Activated CD4-positive, alpha-beta T cell treated with anti-CD3 and anti-CD28 coated beads, Interleukin-2, amount 10 ng/mL, durations not matched to agents 7 days and 5 days (primary cell): ENCODE measurements at places on chromosomes 4 and X.

DNA sequence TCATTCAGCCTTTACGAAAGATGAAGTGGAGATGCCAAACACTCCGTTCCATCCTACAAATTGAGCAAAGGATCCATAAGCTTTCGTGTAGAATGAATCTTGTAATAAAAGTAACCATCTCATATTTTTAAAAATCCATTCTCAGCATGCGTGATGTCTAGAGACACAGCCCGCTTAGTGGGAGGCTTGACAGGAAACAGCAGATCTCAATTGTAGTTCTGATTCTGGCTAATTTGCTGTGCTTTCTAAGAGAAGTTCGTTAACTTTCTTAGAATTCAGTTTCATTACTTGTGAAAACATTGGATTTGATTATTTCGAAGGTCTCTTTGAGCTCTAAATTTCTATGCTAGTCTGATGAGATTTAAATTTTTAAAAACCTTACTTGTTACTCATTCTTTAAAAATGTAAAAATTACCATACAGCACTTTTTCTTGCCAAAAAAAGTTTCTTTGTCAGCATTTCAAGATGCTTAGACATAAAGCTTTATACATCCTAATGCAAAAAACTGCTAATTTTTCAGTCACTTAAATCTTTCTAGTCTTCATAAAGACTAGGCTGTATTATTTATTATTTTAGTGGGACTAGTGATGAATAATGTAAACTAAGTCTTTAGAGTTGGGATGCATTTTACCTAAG is 66.9 kb upstream of the NEIL3 start:
- DNase-seq: no peak
- peak overlapping the region; percentile 52 for H3K27ac ChIP-seq
- no peak overlapping the region for H3K4me3 ChIP-seq
- peaks cover 10% of the 10 kb centered on the region for H3K4me1 ChIP-seq

GRCh38 chr4:111838406-111838930 is 306.8 kb upstream of the FAM241A start:
- no peak for DNase-seq
- no peak overlapping the region for H3K4me3 ChIP-seq
- no peaks in the 10 kb centered on the region for H3K4me1 ChIP-seq
- no peaks in the 10 kb centered on the region for H3K36me3 ChIP-seq

DNA sequence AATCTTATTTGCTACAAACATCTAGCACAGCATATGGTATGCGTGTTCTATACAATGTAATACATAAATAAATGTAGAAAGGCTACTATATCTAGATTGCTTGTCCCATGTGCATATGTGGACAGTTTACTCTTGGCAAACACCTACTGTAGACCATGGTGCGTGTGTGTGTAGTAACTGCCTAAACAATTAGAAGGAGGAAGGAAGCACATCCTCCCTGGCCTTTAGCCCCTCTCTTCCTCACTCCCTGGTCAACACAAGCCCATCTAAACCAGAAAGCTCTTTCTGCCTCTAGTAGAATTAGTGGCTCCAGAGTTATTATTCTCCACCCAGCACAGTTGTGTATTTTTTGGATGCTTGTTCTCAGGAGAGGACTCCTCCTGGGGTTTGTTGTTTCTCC is 73.9 kb downstream of the KDR start:
- H3K27me3 ChIP-seq: peaks cover 2% of the 10 kb centered on the region
- no peak overlapping the region for H3K27ac ChIP-seq
- no peak overlapping the region for H3K4me3 ChIP-seq
- H3K4me1 ChIP-seq: no peaks in the 10 kb centered on the region

DNA sequence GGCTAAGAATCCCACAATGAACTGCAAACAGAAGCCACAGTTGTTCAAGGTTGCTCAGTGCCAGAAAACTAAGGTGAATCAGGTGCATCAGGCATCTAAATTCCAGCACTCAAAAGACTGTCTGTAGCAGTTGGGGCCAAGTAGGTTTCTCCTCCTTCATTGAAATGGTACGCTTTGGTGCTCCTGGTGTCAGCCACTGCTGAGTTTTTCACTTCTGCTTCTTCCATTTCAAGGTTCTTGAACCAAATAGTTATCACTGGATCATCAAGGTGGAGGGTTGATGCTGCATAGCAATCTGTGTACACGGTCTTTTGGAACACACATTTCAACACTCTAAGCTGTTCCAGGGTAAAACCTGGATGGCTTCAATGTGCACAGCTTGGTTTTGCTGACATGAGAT is 74.4 kb downstream of the TMA16 start:
- H3K36me3 ChIP-seq: no peaks in the 10 kb centered on the region
- no peak overlapping the region for H3K27ac ChIP-seq
- H3K4me3 ChIP-seq: no peak overlapping the region
- no peak for DNase-seq
- no peaks in the 10 kb centered on the region for H3K27me3 ChIP-seq
- no peaks in the 10 kb centered on the region for H3K4me1 ChIP-seq

- H3K27me3 ChIP-seq: no peaks in the 10 kb centered on the region
- H3K4me1 ChIP-seq: no peaks in the 10 kb centered on the region
- no peak overlapping the region for H3K27ac ChIP-seq
These were observed 8.6 kb upstream of the BGN start for GRCh38 chrX:153486171-153486570.

GRCh38 chr4:7865533-7865932 is 74.1 kb downstream of the AFAP1 start:
- no peak overlapping the region for H3K27ac ChIP-seq
- H3K27me3 ChIP-seq: peaks cover 2% of the 10 kb centered on the region
- H3K4me3 ChIP-seq: no peak overlapping the region

DNA sequence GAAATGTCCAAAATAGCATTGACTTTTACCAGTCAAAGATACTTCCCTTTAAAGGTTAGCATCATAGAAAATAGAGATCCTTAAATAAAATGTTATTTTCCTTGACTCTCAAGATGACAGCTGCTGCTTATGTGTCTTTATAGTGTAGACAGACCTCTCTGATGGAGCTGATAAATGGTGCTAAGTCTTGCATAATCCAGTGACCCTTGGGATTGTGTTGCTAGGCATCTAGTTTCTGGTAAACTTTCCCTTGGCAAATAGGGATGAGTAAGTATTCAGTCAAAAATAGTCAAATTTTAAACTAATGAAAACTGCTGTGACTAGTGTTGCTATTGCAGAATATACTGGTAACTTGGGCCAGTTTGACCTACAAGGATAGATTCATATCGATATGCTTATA is 53.6 kb downstream of the MBNL3 start:
- no peaks in the 10 kb centered on the region for H3K4me1 ChIP-seq
- no peak for DNase-seq
- H3K4me3 ChIP-seq: no peak overlapping the region
- no peaks in the 10 kb centered on the region for H3K27me3 ChIP-seq
- no peak overlapping the region for H3K27ac ChIP-seq

GRCh38 chrX:24063488-24063887 is 8.7 kb downstream of the EIF2S3 start:
- no peak overlapping the region for H3K27ac ChIP-seq
- H3K36me3 ChIP-seq: peaks cover 32% of the 10 kb centered on the region
- H3K4me1 ChIP-seq: peaks cover 14% of the 10 kb centered on the region

- H3K4me1 ChIP-seq: peaks cover 34% of the 10 kb centered on the region
- H3K36me3 ChIP-seq: peaks cover 40% of the 10 kb centered on the region
- H3K27ac ChIP-seq: peak overlapping the region; percentile 71
- no peaks in the 10 kb centered on the region for H3K27me3 ChIP-seq
- peak; percentile 46 for DNase-seq
These were observed 17.5 kb downstream of the TRAPPC2 start for GRCh38 chrX:13716905-13717304.

DNA sequence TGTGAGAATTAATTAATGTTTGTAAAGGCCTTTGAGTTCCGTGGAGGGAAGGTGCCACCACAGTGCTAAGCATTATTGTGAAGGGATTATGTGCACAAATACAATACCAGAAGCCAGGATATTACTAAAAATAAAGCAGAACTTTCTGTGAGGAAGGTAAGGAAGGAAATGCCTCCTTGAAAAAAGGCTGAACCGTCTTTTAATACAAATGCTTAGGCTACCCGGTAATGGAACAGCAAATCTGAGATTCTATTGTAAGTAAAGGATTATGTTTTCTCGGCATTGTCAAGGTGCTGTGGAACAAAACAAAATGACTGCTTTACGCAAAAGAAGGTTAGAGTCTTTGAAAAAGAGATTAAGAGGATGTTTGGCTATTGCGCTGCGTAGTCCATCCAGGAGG is 57.9 kb upstream of the SPRY1 start:
- H3K4me1 ChIP-seq: no peaks in the 10 kb centered on the region
- H3K27me3 ChIP-seq: peaks cover 10% of the 10 kb centered on the region
- no peaks in the 10 kb centered on the region for H3K36me3 ChIP-seq

GRCh38 chrX:102712981-102713625 is 855 bp downstream of the GPRASP2 start:
- no peaks in the 10 kb centered on the region for H3K36me3 ChIP-seq
- no peak for DNase-seq
- no peak overlapping the region for H3K27ac ChIP-seq
- H3K4me1 ChIP-seq: peaks cover 12% of the 10 kb centered on the region
- H3K4me3 ChIP-seq: peak overlapping the region; percentile 59

DNA sequence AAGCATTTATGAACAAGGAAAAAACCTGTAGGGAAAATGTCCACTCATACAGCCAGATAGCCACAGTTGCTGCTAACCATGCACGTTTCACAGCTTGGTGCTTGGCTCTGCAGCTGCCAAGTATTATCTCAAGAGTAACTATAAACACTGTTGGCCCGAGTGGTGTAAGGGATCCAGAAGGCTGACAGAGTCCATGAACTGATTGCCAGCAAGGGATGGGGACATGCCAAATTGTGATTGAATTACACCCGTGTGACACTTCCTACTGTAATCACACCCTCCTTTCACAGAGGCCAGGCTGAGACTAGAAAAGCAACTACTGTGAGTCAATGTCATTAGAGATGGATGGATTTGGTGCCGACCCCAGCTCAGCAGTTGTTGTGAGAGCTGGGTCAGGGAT is 223.9 kb upstream of the ANKRD50 start:
- H3K36me3 ChIP-seq: no peaks in the 10 kb centered on the region
- H3K4me3 ChIP-seq: no peak overlapping the region
- H3K27ac ChIP-seq: no peak overlapping the region
- no peaks in the 10 kb centered on the region for H3K27me3 ChIP-seq
- no peaks in the 10 kb centered on the region for H3K4me1 ChIP-seq

DNA sequence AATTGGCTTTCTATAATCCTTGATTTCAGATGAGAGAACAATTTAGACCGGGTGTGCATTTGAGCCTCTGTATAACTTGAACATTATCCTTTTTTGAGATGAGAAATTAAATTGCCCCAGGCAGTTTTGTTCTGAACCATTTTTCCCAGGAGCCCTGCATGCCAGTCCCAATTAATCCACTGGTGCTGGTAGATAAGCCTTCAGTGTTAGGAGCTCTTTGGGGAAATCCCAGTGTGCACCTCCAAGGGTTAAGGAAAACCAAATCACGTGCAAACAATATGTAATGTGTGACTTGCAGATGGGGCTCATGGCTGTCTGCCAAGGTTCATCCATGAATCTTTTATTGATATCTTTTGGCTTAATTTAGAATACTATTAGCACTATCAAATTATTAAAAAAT is 43.2 kb downstream of the KIT start:
- no peak for DNase-seq
- no peak overlapping the region for H3K27ac ChIP-seq
- peaks cover 8% of the 10 kb centered on the region for H3K27me3 ChIP-seq
- no peaks in the 10 kb centered on the region for H3K4me1 ChIP-seq
- H3K4me3 ChIP-seq: no peak overlapping the region

DNA sequence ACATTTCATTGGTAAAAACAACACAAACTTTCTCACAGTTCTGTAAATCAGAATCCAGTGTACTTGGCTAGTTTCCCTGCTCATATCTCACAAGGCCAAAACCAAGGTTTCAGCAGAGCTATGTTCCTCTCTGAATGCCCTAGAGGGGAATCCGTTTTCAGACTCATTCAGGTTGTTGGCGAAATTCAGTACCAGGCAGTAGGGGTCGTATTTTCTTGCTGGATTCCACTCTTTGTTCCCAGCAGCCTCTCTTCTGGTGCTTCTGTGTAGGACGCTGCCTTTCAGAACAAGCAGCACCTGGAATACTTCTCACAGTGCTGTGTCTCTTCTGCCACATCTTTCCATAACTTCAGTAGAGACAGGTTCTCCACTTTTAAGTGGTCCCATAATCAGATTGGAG is 351.9 kb downstream of the PCDH18 start:
- no peak for DNase-seq
- no peaks in the 10 kb centered on the region for H3K36me3 ChIP-seq
- H3K4me3 ChIP-seq: no peak overlapping the region
- no peak overlapping the region for H3K27ac ChIP-seq
- no peaks in the 10 kb centered on the region for H3K27me3 ChIP-seq

GRCh38 chr4:81600520-81601357 is 129.0 kb upstream of the RASGEF1B start:
- no peak overlapping the region for H3K27ac ChIP-seq
- no peak overlapping the region for H3K4me3 ChIP-seq
- H3K27me3 ChIP-seq: no peaks in the 10 kb centered on the region
- H3K36me3 ChIP-seq: no peaks in the 10 kb centered on the region
- DNase-seq: no peak

DNA sequence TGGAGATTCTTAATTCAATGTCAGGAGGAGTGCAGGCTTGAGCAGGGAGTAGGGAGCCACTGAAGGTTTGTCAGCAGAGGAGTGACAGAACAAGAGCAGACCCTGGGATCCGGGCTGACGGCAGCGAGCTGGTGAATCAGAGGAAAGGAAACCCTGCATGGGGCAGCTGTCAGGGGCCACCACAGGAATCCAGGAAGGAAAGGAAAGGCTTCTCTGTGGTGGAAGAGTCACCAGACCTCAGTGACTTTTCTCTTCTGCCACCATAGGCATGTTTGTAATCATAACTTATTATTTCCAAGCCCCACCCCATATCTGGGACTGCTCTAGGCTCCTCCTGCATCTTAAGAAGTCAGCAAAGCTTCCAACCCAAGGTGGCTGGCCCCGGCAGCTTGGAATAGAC is 150.9 kb downstream of the BCOR start:
- H3K27ac ChIP-seq: no peak overlapping the region
- no peak overlapping the region for H3K4me3 ChIP-seq
- peaks cover 3% of the 10 kb centered on the region for H3K36me3 ChIP-seq
- no peak for DNase-seq
- H3K27me3 ChIP-seq: peaks cover 2% of the 10 kb centered on the region

GRCh38 chr4:19329077-19329476 is 922.6 kb upstream of the SLIT2 start:
- no peak overlapping the region for H3K4me3 ChIP-seq
- no peaks in the 10 kb centered on the region for H3K27me3 ChIP-seq
- no peaks in the 10 kb centered on the region for H3K36me3 ChIP-seq
- DNase-seq: no peak

GRCh38 chr4:54607067-54607466 is 50.7 kb upstream of the KIT start:
- no peaks in the 10 kb centered on the region for H3K36me3 ChIP-seq
- no peak for DNase-seq
- H3K4me3 ChIP-seq: no peak overlapping the region
- no peak overlapping the region for H3K27ac ChIP-seq
- peaks cover 2% of the 10 kb centered on the region for H3K27me3 ChIP-seq

GRCh38 chrX:826448-826847 is 195.9 kb downstream of the SHOX start:
- no peak overlapping the region for H3K27ac ChIP-seq
- no peak overlapping the region for H3K4me3 ChIP-seq
- no peaks in the 10 kb centered on the region for H3K27me3 ChIP-seq

GRCh38 chr4:13535708-13536361 is 8.5 kb downstream of the NKX3-2 start:
- peak overlapping the region; percentile 72 for H3K27ac ChIP-seq
- peaks cover 9% of the 10 kb centered on the region for H3K4me1 ChIP-seq
- peak overlapping the region; percentile 3 for H3K4me3 ChIP-seq
- peaks cover 11% of the 10 kb centered on the region for H3K36me3 ChIP-seq

GRCh38 chr4:76377911-76378310 is 43.0 kb downstream of the CCDC158 start:
- peak; percentile 52 for DNase-seq
- H3K4me3 ChIP-seq: no peak overlapping the region
- H3K4me1 ChIP-seq: no peaks in the 10 kb centered on the region
- no peaks in the 10 kb centered on the region for H3K36me3 ChIP-seq
- H3K27me3 ChIP-seq: peaks cover 6% of the 10 kb centered on the region
- no peak overlapping the region for H3K27ac ChIP-seq
